CD4-positive, CD25-positive, alpha-beta regulatory T cell (primary cell): ENCODE measurements at places on chromosomes 2 and 18. TPM values are rescaled to one million over a fixed set of nuclear protein-coding genes. Genes with fewer than 3 reads are reported as not detected.
A peak's percentile ranks its signal among the peaks of the same experiment; 100 is the strongest.

DNA sequence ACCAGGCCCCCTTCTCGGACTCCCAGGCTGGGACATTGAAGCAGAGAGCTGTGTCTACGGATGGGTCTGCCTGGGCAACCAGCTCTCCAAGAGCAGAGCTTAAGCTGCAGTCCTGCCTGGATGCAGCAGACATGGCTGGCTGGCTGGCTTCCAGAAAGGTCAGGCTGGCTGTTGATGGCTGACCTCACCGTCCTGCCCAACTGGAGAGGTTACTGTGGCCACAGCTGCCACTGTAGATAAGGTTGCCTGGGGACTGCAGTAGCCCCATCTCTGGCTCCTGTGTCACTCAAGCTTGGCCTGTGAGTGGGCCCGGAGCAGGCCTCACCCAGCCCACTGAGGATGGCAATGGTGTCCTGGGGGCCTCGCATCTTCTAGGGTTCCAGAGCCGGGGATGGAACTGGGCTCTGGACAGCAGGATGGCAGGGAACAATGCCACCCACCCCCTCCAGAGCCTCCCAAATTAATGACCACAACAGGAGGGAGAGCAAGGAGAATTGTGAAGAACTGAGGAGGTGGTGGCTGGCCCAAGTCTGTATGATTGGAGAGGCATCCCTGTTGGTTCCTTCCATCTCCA, 37.0 kb upstream of the FOSL2 start:
- no peak for DNase-seq

DNA sequence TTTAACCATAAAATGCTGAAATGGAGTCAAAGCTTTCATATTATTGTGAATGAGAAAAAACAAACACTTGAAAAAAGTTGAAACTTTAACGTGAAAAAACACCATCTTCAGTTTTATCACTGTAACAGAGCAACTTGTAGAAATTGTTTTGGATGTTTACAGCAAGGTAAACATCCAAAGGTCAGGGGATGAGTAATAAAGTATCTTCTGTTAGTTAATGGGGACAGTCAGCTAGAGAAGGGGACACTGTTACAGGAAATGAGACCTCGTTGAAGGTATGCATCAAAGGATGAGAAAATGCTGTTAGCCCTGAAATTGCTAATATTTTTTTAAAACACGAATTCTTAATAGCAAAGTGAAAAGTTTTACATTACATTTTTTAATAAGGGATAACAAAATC, 2.9 kb downstream of the RHBDD1 start:
- peak; percentile 43 for DNase-seq

- no peak for DNase-seq
These were observed 65.2 kb downstream of the FARP2 start for GRCh38 chr2:241421330-241421729.

DNA sequence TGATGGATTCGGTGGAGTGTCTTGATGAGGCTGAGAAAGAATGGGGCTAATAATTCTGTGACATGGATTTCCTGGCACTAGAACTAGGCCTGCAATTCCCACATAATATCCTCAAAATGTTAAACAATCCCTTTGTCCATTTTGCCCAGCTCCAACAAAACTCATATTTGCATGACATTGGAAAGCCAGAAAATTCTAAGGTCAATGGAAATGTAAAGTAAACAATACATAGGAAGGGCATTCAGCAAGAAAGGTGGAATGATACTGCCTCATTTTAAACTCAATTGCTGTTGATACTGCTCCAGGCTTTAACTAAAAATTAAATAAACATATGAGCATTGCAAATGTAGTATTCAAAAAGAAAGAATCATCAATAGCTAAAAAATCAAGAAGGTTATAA, 434.8 kb upstream of the SLC8A1 start:
- DNase-seq: no peak

DNA sequence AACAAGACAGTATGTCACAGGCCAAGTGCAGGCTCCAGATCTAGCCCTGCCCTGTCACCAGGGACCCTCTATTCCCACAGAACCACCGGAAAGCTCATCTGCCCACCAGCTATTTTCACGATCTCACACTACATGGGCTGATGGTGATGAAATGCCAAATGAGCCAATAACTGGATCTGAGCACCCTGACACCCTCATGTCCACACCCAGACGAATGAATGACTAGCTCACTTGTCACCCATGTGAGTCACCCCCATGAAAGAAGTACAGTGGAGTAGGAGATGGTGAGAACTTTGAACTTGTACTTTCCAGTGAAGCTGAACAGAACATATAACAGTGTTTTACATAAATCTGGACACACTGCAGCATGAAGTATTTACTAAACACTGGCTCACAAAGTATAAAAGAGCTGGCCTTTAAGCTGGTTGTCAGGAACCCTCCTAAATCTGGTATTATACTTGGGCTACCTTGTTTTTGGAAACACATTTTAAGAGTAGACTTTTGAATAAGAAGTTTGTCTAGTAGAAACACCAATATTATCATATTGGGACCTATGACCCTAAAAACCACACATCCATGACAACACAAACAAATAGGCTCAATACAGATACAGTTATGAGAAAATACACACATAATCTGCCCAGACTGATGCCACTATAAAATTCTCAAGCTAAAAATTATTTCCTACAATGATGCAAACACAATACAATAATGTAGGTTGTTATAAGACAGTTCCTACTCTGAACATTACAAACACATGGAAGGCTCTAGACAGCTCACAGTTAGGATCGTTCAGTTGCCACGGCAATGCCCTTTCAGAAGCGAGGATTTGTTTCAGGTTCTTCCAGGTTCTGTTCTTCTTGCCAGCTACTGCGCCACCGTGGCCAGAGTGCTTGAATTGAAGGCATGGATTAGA, 19.0 kb downstream of the INO80C start:
- no peak for DNase-seq

DNA sequence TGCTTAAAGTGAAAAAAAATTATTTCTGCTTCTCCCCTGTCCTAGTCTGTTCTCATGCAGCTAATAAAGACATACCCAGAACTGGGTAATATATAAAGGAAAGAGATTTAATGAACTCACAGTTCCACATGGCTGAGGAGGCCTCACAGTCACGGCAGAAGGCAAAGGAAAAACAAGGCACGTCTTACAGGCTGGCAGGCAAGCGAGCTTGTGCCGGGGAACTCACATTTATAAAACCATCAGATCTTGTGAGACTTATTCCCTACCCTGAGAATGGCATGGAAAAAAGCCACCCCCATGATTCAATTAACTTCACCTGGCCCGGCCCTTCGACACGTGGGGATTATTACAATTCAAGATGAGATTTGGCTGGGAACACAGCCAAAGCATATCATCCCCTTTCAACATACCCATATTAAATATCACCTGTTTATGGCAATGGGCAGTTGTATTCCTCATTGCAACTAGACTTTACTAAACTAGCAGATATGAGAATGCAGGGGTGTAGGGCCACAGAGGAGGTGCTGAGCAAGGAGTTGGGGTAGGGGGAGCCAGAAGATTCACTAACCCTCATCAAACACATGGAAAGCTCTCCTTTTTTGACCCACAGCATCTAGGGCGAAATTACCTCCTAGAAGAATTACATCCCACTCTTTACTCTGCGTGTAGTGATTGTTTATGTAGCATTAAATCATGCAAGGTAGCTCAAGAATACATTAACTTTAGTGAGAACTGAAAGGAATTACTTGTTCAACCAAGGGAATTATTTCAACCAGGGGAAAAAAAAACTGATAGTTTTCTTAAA, 183.3 kb upstream of the DOK6 start:
- DNase-seq: no peak

GRCh38 chr2:70937866-70938585, 2.3 kb downstream of the ATP6V1B1 start:
- no peak for DNase-seq

GRCh38 chr2:107932979-107933378, 53.3 kb upstream of the SLC5A7 start:
- DNase-seq: no peak

DNA sequence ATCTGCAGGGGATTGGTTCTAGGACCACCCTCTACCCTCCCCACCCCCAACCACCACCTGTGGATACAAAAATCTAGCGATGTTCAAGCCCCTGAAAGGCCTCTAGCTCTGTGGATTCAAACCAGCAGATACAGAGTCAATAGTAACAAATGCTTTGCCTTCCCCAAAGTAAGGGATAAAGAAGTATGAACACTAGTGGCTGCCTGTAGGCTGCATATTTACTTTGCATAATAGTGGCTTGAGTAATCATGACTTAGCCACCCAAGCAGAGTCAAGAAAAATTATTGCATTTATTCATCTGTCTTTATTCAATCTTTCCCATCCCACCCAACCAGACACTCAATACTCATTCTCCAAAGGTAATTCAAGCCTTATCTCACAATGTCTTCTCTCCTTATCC, 43.8 kb downstream of the SOCS6 start:
- no peak for DNase-seq

DNA sequence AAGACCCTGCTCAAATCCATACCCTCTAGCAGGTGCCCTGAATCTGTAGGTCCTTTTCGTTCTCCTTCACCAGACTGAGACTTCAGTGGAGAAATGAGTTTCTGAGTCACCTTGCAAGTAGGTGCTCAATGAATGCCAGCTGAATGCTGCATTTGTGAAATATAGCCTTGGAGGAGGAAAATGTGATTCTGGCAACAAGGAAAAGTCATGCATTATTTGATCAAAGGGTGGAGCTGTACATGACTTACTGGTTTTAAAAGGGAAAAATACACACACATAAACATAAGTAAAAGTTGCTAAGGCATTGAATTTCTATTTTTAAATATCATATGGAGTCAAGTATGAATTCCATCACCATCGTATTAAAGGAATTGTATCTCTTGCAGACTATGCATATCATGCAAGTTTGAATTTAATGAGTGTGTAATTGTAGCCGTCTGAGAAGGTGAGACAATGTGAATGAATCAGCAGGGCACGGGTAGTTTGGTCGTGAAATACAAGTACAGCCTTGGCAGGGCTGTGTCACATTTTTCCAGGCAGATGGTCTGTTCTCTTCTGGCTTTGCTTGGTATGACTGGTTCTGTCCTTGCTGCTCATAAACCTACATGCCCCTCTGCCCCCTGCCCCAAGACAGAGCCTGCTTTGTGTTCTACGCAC, 160.8 kb downstream of the COL6A3 start:
- DNase-seq: no peak

DNA sequence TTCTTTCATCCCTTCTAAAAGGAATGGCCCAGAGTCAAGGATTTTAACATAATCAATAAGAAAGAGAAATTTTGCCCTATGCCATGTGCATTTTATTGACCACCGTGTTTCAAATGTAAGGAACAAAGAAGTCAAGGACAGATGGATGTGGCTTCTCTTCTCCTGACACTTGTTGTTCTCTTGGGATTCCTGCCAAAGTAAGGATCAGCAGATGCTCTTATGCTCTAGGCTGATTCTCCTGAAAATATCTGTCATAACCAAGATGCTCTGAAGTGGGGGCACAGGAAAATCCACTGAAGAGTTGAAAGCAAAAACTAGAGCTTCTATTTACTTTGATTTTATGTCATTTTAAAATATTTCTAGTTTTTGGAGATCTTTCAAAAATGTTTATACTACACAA, 72.9 kb upstream of the SYT4 start:
- DNase-seq: no peak

- no peak for DNase-seq
These were observed 160.3 kb downstream of the VAPA start for GRCh38 chr18:10074110-10074509.

The AFG3L2 gene
- polyA plus RNA-seq: 24.2 TPM

The SP140 gene
- polyA plus RNA-seq: 23.7 TPM

The CDH20 gene
- 0.06 TPM for polyA plus RNA-seq

The RBMS1 gene
- 39.5 TPM for polyA plus RNA-seq
